ENCODE measurements at places on chromosomes 7 and 10.
A peak's percentile ranks its signal among the peaks of the same experiment; 100 is the strongest.

- no peak for DNase-seq
Observed at GRCh38 chr10:69042417-69042816, 45.5 kb upstream of the SRGN start.

- no peak for DNase-seq
Observed at GRCh38 chr7:120966961-120967360, 16.4 kb downstream of the ING3 start.

GRCh38 chr7:136868496-136869000, at the start of gene CHRM2:
Gene CHRM2 (plus strand): TSS chr7:136868652. CDS start chr7:137014866, 146,214 bp downstream.
- no peak for DNase-seq

- DNase-seq: no peak
Observed at GRCh38 chr7:28621369-28621841, 209.1 kb downstream of the CREB5 start.

DNA sequence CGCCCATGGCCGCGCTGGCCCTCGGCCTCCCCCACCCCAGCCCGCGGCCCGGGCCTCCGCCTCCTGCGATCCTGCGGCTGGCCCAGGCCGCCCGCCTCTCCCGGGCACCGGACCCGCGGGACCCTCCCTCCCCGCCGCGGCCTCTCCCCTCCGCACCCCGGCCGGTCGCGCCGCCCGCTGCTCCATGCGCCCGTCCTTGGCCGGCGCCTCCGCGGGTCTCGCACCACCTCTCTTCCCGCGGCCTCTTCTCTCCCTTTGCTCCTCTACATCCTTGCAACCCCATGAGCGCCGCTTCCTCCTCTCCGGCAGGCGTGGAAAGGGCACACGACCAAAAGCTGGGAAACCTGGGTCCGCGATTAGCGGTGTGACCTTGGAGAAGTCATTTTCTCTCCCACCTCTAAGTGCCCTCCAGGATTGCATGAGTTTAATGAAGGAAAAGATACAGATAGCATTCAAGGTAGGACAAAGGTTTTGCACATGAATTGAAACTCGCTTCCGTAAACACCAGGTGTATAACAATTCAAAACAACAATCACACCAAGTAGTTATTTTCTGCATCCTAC, 448 bp upstream of the SRPK2 start:
- DNase-seq: peak; percentile 41

- no peak for DNase-seq
Observed at GRCh38 chr10:18134921-18135320, 5.3 kb upstream of the CACNB2 start.

DNA sequence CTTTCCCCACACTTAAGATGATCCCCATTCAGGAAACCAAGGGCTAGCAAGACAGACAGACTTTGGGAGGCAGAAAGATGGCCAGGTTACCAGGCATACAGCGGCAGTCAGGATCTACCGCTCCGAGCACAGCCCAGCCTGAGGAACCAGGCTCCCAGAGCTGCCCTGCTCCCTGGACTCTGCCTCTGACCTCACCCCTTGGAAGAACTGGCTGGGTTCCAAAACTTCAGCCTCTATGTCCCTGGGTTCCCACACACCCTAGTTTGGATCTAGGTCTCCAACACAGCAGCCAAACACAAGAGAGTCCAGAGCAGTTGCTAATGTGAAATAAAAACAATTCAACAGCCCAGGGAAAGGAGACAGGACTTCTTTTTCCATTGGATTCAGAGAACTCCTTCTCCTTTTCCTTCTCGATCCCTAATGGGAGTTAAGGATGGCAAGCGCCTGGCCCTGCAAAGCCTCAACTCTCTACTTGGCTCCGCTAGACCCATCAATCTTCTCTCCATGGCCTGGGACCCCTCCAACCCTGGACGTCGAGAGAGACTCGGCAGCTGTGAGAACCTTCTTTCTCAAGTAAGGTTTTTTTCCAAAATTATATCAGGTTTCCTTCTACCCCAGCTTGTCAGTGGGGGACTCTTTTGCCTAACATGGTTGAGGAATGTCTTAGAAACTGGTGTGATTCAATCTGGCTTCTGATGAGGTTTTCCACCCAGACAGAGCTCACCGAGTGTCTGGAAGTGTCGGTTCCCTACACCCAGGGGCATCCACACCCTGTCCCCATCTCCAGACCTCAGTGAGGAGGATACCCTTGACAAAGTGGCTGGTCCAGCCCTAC, 219.6 kb downstream of the KCNMA1 start:
- DNase-seq: no peak

DNA sequence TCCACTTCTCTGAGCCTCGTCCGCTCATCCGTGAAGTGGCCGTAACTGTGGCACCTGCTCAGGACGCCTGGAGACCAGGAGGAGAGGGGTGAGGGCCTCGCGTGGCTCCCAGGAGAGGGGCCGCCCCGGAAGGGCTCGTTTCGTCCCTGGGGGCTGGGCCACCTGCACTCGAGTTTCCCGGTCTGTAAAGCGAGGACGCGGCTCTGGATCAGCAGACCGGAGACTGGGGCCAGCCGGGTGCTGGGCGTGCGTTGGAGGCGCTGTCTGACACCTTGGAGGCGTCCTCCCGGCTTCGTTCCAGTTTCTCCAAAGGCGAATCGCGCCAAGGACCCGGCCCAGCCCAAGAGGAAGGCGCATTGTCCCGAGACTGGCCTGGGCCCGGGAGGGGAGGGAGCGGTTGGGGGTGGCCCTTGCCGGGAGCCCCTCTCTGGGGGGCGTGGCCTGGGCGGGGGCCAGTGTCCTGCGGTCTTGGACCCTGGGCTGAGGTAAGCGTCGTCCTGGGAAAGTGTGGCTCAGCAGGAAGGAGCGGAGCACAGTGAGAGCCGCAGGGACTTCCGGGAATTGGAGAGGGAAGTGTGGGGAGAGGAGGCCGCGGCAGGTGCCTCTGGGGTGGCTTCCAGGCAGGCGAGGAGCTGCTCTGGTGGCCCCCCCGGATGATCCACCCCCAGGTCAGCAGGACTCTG, 89.6 kb downstream of the FOXL3 start:
- no peak for DNase-seq

- DNase-seq: peak; percentile 31
Observed at GRCh38 chr10:30736685-30737232, 107.2 kb upstream of the LYZL2 start.

- no peak for DNase-seq
Observed at GRCh38 chr10:71293446-71294084, 25.5 kb upstream of the SLC29A3 start.

DNA sequence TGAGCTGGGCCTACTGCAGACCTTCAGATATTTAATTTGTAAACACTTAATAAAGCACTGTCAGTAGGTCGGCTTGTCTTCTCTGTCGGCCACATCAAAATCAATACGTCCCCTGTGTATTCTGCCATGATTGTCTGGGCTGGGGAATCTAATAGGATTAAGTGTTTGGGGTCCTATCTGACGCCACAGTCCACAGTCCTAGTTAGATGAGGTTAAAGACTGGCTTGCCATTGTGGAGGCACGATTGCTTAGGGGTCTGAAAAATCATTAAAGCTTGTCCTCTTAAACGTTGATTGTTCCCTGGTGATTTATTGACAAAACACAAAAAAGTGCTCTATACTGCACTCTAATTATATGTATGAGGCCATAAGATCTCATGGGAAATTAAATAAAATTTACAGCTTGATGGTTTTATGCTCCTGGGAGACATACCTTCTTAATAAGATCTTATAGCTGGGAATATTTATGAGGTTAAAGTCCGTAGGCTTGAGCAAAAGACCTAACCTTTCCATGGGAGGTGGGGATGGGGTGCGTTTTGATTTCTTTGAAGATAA, 650.3 kb upstream of the GALNT17 start:
- DNase-seq: no peak

GRCh38 chr7:128154504-128154903, 86.6 kb upstream of the LEP start:
- DNase-seq: peak; percentile 72

GRCh38 chr7:64180989-64181388, 26.0 kb upstream of the ZNF735 start:
- peak; percentile 14 for DNase-seq

DNA sequence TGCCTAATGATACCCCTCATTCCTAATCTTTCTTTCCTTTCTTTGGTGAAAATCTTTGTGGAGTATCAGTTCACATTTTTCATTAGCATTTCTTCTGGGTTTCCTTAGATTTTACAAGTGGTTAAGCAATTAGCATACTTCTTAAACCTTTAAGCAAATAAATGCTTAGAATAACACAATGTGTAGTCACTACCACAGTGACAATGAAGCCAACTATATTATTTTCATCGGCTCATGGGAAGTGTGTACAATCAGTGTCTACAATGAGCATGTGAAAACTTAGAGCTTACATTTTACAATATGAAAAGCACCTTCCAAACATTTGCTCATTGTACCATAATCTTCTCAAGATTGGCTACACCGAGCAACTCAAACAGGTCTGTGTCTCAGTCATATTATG, 176.2 kb upstream of the PLXNA4 start:
- DNase-seq: no peak

DNA sequence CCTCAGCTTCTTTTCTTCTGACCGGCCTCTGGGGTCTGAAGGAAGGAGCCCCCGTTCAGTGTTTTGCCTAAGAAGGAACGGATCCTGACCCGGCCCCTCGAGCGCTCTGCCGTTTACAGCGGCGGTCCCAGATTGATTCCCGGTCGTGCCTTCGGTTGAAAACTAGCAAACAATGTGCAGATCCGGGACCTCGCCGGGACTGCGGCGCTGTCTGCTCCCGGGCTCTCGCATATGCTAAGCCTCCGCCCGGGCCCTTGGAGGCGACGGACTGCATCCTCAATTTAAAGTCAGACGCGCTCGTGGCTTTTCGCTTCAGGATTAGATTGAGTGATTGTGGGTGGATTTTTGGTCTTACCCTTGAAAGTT, 559 bp downstream of the DBF4 start:
- peak; percentile 74 for DNase-seq

DNA sequence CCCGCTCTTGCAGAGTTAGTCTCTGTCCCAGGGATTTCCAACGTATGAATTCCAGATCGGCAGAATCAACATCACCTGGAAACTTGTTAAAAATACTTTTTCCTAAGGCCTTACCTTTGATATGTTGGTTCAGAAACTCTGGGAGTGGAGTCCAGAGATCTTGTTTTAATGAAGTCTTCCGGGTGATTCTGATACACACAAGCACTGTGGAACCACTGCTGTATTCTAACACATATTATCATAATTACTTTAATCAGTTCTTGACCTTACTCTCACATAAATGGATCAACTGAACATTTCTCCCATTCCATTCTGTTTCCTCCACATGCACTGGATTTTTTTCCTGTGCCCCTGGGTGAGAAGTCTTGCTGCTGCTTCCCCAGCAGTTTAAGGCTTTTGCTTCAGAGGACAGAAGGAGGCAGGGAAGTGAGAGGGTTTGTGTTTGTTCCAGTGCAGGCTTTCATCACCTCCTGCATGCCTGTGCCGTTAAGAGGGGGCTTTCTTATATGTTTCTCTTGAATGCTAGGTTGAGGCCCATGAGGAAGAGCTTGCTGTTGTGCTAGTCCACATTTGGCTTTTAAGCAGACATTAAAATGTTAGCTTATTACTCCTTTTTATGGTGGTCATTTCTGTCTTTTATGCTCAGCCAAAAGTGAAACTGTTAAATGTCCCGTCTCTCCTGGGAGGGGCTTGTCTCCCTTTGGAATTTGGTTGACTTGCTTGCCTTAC, 32.4 kb downstream of the CCSER2 start:
- no peak for DNase-seq

GRCh38 chr10:33234831-33235237, 99.6 kb downstream of the NRP1 start:
- no peak for DNase-seq

- DNase-seq: no peak
Observed at GRCh38 chr7:90412458-90413184, 9.4 kb downstream of the CLDN12 start.

DNA sequence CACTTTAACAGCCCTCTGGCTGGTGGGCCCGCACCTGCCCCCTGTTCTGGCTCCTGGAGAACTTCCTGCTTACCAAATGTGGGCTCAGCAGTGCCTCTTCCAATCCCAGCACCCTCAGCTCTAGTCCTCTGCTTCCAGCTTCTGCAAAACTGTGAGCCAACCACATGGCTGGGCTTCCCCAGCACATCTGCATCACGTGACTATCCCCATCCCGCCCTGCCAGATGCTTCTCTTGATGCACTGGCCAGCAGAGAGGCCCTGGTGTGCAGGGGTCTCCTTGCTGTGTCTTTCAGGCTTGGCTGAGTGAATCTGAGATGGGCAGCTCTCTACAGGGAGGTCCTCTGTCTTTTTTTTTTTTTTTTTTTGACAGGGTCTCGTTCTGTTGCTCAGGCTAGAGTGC, 43.8 kb upstream of the DMBT1 start:
- DNase-seq: peak; percentile 23

- DNase-seq: peak; percentile 59
Observed at GRCh38 chr10:30445711-30446110, 11.7 kb downstream of the MAP3K8 start.

DNA sequence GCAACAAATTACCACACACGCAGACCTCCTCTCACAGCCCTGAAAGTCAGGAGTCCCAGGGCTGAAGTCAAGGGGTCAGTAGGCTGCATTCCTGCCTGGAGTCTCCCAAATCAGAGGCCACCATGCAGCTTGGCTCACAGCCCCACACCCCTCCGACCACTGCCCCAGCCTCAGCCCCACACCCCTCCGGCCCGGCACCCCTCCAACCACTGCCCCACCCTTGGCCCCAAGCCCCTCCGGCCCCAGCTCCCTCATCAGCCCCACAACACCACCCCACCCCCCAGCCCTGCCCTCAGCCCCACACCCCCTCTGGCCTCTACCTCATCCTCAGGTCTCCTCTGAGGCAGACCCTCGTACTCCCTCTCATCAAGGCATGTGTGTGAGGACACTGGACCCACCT, 85.7 kb downstream of the DIP2C start:
- DNase-seq: no peak

GRCh38 chr7:25296086-25296485, 67.8 kb upstream of the NPVF start:
- DNase-seq: no peak

GRCh38 chr7:50379082-50379481, 71.1 kb downstream of the FIGNL1 start:
- DNase-seq: no peak

Measured in suppressor macrophage (primary cell).